ENCODE measurements at places on chromosomes 6 and 20.

- DNase-seq: no peak
Measured at GRCh38 chr20:61684583-61685235, 381.0 kb downstream of the TAF4 start.

GRCh38 chr20:49885558-49886332 is 29.6 kb downstream of the SPATA2 start:
- no peak for DNase-seq

GRCh38 chr6:30820193-30820592 is 64.1 kb upstream of the DDR1 start:
- DNase-seq: no peak

- no peak for DNase-seq
Measured at GRCh38 chr6:165864218-165864617, 201.2 kb upstream of the PDE10A start.

DNA sequence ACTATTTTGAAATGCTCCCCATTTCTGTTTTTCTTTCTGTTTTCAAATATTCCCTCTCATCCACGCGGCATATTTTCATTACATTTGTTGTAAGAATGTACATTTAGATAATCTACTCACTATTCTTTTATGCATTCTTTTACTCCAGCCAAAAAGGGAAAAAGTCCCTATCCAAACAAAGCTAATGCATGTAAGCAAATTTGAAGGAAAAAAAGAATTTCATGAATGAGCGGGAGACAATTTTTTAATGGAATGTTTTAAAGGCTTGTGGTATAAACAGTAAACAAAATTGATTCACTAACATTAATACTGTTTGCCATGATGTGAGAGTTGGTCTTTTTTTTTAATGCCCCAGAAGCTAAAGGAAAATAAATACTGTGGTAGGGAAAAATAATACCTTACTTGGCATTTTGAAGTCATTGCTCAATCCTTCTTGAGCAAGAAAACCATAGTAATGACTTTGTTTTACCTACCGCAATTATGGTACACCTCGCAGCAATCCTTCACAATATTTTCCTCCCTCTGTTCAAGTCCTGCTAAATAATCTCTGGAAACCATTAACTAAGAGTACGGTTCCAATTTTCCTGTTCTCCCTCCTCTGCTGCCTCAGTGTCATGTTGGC is 79.0 kb downstream of the BACH2 start:
- no peak for DNase-seq

Data from KG1 (cell line).